ENCODE measurements at places on chromosomes 11 and 22. TPM values are rescaled to one million over a fixed set of nuclear protein-coding genes. Genes with fewer than 3 reads are reported as not detected.

The AIFM3 gene
- total RNA-seq, result 0.20 TPM

The OR4C16 gene
- not detected for total RNA-seq

The DBX1 gene
- total RNA-seq, result not detected

The WBP2NL gene
- 2.6 TPM for total RNA-seq

- peak; percentile 19 for DNase-seq
Measured at GRCh38 chr22:50526834-50527801, 1.7 kb upstream of the SCO2 start.

DNA sequence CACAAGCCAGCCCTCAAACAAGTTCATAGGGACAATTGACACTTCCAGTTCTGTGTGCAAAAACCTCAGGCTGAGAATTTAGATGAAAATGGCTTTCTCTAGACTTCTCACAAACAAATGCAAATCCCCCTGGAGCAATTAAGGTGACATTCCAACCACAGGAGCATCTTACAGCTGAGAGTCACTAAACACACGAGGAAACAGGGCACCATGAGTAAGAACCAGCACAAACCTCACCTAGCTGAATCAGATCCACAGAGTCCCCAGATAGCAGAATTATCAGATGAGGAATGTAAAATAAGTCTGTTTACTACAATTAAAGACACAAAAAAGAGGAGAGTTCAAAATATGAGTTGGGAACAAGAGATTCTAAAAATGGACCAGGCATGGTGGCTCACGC, 51.5 kb downstream of the RTL6 start:
- no peak for DNase-seq

- DNase-seq, result no peak
Measured at GRCh38 chr11:20363149-20363499, 390 bp upstream of the HTATIP2 start.

GRCh38 chr11:74581954-74582547, 10.3 kb upstream of the POLD3 start:
- no peak for DNase-seq

DNA sequence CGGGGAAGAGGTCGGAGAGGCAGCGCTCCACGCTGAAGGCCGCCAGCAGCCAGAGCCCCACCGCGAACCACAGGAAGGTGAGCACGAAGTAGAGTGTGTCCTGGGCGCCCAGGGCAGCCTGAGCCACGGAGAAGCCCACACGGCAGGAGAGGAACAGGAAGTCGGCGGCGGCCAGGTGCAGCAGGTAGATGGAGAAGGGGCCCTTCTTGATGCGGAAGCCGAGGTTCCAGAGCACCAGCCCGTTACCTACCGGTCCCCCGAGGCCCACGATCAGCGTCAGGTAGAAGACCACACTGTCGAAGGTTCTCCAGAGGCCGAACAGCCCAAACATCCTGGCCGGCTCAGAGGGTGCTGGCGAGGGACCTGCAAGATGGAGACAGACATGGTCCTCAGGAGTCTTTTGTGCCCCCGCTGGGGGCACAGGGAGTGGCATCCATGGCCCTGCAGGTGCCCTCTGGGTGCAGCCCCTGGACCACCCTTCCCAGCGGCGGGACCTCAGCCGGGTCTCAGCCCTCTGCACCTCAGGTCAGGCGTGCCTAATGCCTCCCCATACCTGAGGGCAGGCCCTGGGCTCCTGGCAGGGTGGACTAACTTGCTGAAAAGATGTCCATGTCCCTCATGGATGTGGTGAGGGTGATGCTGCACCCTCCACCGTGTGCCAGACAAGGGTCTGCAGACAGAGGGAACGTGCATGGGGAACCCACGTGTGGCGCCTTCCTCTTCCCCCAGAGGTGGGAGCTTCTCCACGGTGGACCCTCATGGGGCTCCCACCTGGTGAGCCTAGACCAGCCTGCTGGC, at the start of gene MRGPRG:
Gene MRGPRG (minus strand): TSS at position 331 of the 798 bp plus-strand sequence. CDS start 0 bp downstream, at position 331.
- DNase-seq, result no peak

DNA sequence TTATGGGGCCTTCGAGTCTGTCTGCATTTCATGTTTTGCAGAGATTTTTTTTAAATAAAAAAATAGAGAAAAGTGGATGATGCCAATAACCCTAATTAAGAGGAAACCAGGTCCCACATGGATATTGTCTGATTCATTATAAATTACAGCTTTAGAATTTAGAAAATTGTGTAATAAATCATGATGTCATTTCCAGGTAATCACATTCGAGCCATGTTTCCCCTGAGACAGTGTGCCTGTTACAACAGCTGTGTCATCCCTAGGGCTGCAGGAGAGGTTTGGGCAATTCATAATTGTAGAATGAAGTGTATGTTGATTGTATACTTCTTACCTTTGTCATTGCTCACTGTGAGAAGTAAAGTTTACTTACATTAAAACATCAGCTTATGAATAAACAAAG, 38.3 kb downstream of the NCAM1 start:
- DNase-seq, result no peak

DNA sequence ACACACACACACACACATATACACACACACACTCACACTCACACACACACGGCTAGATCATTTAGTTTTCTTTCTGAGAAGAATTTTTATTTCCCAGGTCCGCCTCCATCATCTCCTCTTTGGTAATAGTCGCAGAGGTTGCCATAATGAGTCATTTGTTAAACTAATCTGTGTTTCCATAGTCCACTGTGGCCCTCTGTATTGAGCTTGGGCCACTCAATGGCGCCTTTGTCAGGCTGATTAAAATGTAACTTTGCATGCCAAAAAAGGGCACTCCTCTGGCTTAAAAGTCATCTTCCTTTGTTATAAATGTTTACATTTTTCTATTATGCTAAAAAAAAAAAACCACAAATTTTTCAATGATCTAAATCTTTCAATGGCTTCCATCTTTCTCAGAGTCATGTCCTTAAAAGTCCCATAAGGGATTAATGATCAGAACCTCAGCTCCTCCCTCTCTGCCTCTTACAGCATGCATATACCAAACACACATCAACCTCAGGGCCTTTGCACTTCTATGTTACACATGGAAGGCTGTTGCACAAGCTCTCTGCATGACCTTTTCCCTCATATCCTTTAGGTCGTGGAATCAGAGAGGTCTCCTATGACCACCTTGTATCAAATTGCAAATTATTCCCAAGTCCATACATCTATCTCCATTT, 35.3 kb downstream of the EHF start:
- DNase-seq, result no peak

GRCh38 chr11:122563761-122564160, 91.8 kb upstream of the UBASH3B start:
- DNase-seq, result no peak

DNA sequence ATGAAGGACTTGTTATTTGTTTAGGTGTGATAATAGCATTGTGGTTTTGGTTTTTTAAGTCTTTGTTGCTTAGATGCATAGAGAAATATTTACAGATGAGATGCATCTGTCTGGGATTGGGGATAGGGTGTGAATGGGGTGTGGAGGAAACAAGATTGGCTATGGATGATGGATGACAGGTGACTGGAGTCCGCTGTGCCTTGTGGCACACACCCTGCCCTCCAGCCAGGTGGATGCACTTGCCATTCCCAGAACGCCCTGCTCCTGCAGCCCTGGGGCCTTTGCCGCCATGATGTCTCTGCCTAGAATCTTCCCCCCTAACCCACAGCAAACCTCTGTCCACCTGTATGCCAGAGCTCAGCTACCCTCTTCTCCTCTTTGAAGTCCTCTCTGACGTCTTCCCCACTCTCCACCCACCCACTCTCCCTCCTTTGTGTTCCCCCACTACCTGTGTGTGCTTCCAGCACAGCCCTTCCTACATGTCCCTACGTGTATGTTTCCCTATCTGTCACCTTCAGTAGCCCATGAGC, 54.7 kb downstream of the WNT11 start:
- no peak for DNase-seq

DNA sequence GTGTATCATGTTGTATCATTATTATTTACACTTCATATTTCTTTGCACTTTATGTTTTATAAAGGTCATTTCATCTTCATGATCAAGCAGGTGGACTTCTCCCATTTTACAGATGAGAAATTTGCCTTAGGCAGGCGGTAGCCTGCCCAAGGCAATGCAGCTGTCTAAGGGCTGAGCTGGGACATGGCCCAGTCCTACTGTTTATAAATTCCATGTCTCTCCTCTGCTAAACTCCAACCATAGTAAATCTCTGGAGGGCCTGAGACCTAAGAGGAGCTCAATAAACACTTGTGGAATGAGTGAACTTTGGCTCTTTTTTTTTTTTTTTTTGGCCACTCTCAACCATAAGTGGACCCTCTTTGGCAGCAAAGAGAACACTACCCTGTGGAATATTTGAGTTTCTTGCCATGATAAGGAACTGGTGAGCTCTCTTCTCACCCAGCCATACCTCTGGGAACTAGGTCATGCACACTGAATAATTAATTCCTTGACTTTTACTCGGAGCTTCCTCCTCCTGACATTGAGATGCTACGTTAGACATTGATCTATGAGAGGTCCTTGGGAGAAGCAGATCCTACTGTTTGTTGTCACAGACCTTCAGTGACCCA, 29.9 kb downstream of the MICAL2 start:
- DNase-seq, result no peak

GRCh38 chr11:36509201-36509639, 852 bp downstream of the TRAF6 start:
- DNase-seq, result peak; percentile 23

GRCh38 chr22:27537501-27537900, 264.1 kb downstream of the MN1 start:
- peak; percentile 43 for DNase-seq

All from skin of body (tissue), 3 donors.